ENCODE measurements at places on chromosomes 5 and 9.

GRCh38 chr9:35001285-35001677 lies 11.7 kb downstream of the DNAJB5 start:
- no peak for DNase-seq

- no peak for DNase-seq
These were observed 34.2 kb downstream of the ADRB2 start for GRCh38 chr5:148860599-148860998.

DNA sequence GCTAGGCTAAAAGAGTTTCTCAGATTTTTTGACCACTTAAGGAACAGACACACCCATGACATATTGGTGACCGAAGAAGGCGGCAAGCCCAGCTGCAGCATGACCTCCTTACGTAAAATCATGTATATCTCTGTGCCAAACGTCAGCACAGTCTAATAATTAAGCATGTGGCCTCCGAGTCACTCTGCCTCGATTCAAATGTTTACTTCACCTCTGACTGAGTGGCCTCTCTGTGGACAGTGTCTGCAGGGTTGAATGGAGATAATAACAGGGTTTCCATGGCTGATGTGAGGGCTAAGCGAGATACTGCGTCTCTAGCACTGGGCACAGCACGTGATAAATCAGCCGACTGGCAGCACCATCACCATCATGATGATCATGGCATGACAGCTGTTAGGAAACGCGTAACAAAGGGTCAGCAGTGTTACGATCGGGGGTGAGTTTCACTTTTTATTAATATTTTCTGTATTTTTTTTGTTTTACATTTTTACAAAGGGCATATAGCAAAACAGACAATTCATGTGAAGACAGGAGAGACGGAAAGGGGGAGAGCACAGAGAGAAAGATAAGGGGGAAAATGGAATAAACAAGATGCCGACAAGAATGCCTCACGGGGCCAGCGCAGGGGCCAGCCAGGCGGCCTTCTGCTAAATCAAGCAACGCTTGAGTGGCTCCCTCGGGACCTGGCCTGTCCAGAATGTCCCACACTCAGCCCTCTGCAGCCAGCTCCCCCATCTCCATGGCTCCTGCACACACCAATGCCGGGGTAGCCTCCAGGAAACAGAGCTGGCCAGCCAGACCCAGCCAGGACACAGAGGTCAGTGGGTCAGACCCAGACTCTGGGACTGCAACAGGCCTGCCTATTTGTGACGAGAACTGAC lies 60.3 kb downstream of the ADAMTS2 start:
- no peak for DNase-seq

DNA sequence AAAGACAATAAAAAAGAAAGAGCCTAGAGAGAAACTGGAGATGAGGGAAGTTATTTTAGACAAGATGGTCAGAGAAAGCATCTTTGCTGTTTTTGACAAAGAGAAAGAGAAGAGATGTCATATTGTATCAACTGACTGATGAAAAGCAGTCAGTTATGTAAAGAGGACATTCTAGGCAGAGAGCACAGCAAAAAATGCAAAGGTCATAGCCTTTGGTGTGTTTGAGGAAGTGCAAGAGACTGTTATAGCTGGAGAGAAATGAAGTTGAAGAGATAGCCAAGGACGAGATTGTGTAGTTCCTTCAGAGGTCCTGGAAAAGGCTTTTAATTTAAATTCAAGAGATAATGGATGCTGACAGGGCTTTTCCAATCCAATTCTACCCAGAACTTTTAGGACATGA lies 342.4 kb downstream of the RASEF start:
- DNase-seq, result no peak

- DNase-seq, result no peak
These were observed 50.6 kb downstream of the LHFPL2 start for GRCh38 chr5:78597974-78598371.

GRCh38 chr5:73183481-73183891 lies 10.5 kb downstream of the TMEM174 start:
- no peak for DNase-seq

All from activated CD8-positive, alpha-beta memory T cell treated with anti-CD3 and anti-CD28 coated beads for 1 hour (primary cell).